SIG-M5 (cell line): ENCODE measurements at places on chromosomes 6 and 20.

GRCh38 chr6:112432853-112433252 lies 85.7 kb downstream of the RFPL4B start:
- no peak for DNase-seq

GRCh38 chr20:21048841-21049273 lies 57.3 kb downstream of the LINC00237 start:
- no peak for DNase-seq

DNA sequence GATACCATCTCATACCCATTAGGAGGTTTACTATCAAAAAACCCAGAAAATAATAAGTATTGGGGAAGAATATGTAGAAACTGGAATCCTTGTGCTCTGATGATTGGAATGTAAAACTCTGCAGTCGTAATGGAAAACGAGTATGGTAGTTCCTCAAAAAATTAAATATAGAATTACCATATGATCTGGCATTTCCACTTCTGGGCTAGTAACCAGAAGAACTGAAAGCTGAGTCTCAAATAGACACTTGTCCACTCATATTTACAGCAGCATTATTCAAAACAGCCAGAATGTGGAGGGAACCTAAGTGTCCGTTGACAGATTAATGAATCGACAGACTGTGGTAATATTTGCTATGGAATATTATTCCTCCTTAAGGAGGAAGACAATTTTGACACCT lies 44.3 kb downstream of the FOXC1 start:
- DNase-seq, result no peak

- no peak for DNase-seq
Observed at GRCh38 chr20:46558511-46558959, 8.1 kb upstream of the OCSTAMP start.

DNA sequence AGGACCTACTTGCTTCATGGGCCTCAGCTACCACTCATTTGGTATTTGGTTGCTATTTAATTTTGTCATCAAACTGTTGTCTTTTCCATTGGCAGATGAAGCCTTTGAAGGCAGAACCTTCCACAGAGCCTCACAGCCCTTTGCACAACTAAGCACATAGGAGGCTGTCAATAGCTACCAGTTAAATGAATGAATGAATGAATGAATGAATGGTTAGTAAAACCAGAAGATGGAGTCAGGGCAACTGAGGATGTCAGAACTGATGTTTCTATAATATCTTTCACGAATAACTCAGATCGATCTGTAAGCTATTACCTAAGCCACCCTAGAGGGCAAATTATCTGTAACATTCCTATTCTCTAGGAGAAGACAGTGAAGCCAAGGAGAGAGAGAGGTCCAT lies 19.1 kb downstream of the BNIP5 start:
- no peak for DNase-seq

- DNase-seq, result no peak
Observed at GRCh38 chr6:170298688-170299087, 7.8 kb upstream of the DLL1 start.

DNA sequence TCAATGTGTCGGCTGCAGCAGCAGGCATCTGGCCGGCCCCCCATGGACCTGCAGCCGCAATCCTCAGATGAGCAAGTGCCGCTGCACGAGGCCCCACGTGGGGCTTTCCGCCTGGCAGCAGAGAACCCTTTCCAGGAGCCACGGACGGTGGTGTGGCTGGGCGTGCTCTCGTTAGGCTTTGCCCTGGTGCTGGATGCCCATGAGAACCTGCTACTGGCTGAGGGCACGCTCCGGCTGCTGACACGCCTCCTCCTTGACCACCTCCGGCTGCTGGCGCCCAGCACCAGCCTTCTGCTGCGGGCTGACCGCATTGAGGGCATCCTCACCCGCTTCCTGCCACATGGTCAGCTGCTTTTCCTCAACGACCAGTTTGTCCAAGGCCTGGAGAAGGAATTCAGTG lies 3.5 kb downstream of the AP5S1 start:
- DNase-seq, result no peak

- DNase-seq, result no peak
Observed at GRCh38 chr20:3777716-3778629, 3.3 kb downstream of the SPEF1 start.

- no peak for DNase-seq
Observed at GRCh38 chr20:52590100-52590499, 382.1 kb upstream of the TSHZ2 start.

DNA sequence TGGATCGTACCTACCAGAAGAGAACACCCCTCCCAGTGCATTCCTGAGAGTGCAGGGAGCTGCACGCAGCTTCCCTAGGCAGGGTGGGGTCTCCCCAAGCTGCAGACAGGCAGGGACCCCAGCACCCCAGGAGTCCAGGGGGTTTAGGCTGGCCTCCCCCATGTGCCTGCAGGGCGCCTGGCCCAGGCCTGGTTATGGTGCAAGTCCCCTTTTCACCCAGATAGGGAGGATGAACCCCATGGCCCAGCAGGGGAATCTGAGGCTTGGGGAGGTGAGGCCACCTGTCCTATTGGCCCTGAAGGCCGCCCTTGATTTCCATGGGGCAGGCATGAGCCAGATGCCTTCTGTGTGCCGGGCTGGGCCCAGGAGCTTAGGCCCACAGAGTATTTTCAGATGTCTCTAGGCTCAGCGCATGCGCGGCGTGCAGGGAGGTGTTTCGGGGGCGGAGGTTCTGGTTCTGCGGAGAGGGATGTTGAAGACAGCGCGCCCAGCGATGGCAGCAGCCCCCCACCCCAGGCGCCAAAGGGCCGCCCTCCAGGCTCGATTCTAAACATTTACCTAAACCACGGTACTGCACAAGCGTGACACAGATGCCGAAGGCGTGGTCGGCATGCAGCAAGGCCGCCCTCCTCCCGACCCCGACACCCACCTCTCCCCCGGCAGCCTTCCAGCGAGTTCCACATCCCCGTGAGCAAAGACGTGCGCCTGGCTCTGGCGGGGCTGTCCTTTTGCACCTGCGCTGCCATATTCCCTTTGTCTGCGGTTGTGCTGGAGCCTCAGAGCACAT lies 29.4 kb downstream of the COL20A1 start:
- no peak for DNase-seq

DNA sequence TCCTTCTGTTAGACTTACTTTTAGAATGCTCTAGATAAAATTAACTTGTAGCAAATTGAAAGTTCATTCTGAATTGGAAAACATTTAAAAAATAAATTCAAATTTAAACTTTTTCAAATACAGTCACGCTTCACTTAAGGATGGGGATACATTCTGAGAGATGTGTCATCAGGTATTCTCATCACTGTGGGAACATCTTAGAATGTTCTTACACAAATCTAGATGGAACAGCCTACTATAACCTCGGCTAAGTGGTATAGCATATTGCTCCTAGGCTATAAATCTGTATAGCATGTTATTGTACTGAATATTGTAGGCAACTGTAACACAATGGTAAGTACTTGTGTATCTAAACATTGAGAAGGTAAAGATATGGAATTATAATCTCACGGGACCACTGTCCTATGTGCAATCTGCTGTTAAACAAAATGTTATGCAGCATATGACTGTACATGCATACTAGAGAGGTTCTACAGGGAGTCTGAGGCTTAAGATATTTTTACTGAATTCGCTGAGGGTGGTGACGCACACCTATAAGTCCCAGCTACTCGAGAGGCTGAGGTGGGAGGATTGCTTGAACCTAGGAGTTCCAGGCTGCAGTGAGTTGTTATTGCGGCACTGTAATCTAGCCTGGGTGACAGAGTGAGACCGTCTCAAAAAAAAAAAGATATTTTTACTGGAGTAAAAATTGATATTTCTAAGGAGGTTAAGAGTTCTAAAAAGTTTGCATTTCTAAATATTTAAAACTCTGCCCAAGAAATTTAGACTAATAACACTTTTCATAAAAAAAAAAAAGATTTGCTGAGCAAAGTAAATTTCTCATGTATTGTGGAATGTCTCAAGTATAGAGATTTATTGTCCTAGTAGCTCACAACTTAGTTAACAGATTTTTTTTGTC lies 87.3 kb upstream of the TULP1 start:
- no peak for DNase-seq

- no peak for DNase-seq
Observed at GRCh38 chr6:11650711-11651110, 113.2 kb downstream of the TMEM170B start.

DNA sequence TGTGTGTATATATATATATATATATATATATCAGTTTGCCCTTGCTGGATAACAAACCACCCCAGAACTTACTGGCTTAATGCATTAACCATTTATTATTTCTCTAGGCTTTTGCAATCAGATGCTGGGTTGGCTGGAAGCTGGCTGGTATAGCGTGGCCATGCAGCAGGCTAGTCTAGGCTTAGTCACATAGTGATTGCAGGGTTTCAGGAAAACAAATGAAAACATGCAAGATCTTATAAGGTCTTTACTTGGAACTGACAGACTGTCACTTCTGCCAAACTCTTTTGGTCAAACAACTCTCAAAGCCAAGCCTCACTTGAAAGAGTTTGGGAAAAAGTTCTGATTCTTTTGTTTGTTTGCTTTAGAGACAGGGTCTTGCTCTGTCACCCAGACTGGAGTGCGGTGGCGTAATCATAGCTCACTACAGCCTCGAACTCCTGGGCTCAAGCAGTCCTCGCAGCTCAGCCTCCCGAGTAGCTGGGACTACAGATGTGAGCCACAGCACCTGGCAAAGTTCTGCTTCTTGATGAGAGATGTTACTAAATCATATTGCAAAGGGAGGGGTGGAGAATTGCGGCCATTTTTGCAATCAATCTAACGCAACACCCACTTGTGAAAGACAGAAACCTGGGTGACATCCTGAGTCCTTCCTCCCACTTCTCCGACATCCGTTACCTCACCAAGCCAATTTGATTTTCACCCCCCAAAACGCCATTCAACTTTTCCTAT lies 74.6 kb upstream of the RNF24 start:
- DNase-seq, result peak; percentile 88

- no peak for DNase-seq
Observed at GRCh38 chr6:29728875-29729270, 5.6 kb downstream of the HLA-F start.

GRCh38 chr6:2770171-2770570 lies 5.0 kb downstream of the WRNIP1 start:
- no peak for DNase-seq

- DNase-seq, result no peak
Observed at GRCh38 chr6:127547215-127547614, 28.1 kb upstream of the MTCL3 start.

DNA sequence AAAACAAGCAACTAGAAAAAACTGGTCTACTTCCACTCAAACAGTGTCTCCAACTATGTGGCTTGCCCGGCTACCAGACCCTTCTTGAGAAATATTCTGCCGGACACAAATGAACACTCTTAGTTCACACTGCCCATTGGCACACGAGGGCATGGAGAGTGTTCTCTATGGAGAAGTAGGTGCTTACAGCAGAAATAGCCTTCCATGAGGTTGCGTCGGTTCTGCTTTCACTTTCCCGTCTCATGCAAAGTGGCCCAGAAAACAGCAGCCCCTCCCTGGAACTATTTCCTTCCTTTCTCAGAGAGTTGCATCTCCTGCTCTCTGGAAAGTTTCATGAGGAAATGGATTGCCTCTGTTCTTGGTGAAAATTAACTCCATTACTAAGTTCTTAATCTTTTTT lies 9.5 kb upstream of the HLA-DOA start:
- peak; percentile 54 for DNase-seq

DNA sequence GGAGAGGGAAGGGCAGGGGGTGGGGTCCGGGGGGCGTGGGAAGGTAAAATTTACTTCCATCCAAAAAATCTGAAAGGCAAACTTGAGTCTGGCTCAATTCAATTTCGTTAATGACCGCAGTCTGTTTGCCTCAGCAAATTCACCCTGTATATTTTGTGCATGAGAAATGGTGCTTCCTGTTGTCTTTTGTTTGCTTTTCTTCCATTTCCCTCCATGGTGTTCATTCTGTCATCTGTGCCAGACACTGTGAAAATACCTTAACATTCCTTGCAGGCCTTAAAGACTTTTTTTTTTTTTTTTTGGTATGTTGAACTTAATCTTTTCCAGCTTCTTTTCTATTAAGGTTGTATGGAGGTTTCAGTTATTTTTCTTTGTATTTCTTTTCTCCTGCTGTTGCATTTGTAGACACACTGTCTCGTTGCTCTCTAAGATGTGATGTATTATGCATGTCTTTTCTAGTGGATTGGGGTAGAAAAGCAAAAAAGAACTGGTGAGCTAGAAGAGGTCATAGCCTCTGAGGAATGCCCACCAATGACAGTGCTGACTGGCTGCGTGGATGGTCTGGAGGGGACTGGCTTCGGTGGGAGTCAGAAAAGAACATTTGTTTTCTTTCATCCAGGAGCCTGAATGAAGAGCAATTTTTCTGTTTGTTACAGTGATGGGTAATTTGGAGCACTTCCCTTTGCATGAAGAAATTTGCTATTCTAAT lies 585.0 kb upstream of the MAP3K7 start:
- no peak for DNase-seq

DNA sequence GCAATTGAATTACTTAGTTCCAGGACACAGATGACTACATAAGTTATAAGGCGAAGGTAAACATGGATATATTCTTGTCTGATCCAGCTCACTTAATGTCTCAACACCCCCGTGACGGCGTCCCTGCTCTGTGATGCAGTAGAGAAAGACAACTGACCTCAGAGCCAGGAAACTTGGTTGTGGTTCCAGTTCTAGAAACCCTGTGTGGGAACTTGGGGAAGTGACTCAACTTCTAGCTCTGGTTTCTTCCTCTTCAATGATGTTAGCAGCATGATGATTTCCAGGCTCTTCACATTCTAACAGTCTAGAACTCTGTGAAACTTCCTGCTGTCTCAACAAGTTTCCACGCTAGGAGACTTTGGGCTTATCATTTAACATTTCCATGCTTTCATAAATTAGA lies 18.4 kb downstream of the LAMA4 start:
- DNase-seq, result no peak

DNA sequence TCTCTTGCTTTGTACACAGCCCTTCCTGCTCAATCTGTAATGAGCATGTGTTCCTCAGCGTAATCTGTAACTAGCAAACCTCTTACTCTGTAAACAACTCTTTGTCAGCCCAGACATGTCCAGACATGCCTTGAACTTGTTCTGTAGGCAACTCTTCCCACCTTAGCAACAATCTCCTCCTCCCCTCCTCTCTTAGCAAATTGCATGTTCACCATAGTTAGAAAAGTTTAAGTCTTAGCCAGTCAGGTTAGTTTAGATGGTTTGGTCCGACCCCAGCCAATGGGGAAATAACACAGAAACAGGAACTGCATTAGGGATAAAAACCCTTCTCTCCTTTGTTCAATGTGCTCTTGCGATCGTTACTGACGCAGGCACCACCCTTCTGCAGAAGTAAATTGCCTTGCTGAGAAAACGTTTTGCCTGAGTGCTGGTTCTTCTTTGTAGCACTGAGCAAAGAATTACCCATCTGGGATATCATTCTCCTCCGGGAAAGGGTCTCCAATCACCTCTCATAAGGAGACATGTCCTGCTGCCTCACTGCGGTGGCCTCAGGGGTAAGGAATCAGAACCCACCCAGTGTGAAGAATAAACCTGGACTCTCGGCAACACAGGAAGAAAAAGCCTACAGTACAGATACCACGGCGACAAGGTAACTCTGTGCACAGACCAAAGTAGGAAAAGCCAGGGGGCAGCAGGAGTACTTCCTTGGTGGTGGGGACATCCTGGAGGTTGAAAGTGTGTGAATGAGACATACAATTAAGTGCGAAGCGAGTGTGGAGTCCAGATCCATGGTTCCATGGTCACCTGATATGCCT lies 26.2 kb downstream of the PLN start:
- no peak for DNase-seq
